Activated CD4-positive, alpha-beta T cell treated with anti-CD3 and anti-CD28 coated beads for 24 hours (primary cell): ENCODE measurements at places on chromosomes 2 and 18.

- no peak for DNase-seq
Measured at GRCh38 chr18:54075689-54076088, 148.8 kb downstream of the MBD2 start.

GRCh38 chr2:46683541-46683940, 204.2 kb downstream of the TMEM247 start:
- no peak for DNase-seq

DNA sequence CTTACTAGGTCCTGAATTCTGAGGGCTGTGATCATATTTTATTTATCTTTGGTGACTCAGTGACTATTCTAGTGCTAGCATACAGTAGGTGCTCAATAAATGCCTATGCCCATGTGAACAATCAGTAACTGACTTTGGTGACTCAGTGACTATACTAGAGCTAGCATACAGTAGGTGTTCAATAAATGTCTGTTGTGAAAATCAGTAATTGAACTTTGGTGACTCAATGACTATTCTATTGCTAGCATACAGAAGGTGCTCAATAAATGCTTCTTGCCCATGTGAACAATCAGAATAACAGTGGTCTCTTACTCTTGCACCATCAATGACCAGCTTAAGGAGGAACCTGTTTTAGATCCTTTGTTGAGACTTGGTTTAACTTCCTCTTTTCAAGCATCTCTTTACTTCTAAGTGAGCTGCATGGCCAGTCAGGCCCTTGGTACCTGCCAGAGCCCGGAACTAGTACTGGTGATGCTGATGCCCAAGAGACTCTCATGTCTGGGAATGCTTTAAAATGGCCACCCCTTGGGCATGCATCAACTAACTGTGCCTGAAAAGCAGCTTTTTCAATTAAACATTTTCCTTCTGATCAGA, 214.9 kb upstream of the SPRED2 start:
- no peak for DNase-seq

GRCh38 chr2:49251766-49252165, 97.5 kb upstream of the FSHR start:
- no peak for DNase-seq

DNA sequence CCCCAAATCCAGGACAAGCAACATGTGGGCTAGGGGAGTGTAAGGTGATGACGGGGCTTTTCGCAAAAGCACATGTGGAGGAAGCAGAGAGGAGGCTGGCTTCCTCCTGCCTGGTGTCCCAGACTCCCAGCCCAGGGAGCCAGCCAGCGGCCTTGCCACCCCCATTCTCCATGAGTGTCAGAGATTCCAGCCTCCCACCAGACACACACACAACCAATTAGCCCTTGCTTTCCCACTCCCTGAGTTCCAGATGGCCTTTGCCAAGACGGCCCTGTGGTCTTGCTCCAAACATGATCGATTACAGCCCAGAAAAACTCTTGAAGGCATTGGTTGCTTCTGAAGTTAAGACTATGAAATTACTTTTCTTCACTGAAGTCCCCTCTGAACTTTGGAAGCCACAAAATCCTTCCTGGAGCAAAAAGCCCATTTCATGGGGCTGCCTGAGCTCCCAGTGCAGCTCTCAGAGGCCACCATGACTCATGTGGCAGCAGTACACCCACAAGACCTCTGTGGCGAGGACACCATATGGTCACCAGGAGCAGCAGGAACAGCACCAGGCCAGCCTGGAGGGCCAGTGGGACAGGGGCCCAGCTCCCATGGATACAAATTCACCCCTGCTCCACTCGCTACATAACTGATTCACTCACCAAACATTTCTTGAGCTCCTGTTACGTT, 69.1 kb upstream of the PID1 start:
- DNase-seq = no peak

DNA sequence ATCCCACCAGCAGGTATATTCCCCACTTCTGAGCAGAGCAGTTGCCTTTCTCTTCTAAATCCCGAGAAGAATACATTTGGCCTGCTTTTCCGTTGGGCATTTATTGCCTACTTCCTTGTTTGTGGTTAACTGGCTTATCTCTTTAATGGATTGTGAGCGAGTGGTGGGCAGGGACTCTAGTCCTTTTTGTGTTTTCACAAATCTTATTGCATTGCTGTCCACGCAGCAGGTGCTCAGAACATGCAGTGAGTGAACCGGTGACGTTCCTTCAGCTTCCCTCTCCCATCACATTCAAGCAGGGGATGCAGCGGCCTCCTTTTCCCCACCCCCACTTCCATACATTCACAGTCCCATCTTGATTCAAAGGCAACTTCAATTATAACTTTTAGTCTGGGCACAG, 28.9 kb upstream of the GAREM2 start:
- DNase-seq = no peak

DNA sequence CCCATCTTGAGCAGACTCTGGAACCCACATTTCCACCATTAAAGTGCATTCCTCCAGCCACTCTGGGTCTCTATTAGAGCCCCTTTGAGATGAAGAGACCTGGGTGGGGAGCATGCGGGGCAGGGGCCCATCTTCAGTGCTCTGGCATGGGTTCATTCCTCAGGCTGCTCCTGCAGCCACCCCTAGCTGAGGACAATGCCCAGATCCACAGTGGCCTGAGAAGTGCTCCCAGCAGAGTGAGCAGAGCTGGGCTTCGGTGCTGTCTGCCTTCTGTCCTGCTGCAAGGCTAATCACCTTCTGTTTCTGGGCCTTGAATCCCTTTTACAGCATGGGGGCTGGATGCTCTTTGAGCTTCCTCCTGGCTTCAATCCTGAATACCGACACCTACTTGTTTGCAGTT, 169.8 kb downstream of the TRIM43 start:
- DNase-seq = no peak

- DNase-seq = no peak
Measured at GRCh38 chr2:239462671-239463506, 62.1 kb upstream of the HDAC4 start.

DNA sequence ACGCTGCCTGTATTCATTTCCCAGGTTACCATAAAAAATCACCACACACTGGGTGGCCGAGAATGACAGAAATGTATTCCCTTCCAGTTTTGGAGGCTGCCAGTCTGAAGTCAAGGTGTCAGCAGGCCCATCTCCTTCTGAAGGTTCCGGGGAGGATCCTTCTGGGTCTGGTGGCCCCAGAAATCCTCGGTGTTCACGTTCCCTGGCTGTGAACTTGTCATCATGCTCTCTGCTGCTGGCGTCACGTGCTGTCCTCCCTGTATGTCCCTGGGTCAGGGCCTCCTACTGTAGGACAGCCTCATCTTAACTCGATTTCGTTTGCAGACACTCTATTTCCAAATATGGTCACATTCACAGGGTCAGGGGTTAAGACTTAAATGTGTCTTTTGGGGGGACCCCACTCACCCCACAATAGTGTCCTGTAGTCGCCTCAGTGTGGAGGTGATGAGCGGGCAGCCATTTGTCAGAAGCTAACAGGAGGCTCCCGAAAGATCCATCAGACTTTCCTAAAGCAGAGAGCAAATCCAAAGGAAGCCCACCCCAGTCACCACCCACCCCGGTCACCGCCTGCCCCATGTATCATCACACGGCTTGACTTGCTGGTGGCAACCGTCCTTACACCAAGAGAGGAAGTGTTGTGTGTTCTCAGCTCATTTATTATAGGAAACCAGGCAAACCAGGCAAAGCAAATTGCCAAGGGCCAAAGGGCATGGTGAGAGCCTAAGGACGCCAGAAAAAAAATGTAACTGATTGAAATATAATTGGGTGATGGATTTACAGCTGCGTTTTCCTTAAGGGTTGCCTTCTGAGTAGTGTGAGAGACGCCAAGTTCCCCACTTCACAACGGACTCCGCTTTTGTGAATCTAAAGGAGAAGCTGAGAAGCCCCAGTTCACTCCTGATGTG, 148.8 kb upstream of the ZNF236 start:
- no peak for DNase-seq
